ENCODE measurements at places on chromosomes 3 and 15.
A peak's percentile ranks its signal among the peaks of the same experiment; 100 is the strongest.

DNA sequence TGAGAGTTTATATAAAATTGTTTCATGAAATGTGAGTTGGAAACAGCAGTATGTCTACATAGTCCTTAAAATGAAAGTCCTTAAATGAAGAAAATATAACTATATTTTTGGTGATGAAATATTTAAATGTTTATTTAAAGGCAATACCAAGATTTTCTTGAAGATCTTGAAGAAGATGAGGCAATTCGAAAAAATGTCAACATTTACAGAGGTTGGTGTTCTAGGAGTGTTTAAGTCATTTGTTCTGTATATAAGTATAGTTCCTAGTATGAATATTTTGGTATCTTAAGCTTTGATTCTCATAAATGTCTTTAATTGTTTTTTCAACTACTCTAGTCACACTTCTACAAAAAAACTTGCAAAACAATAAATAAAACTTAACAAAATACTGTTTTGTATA, 29.0 kb downstream of the NMD3 start:
- no peak for DNase-seq

DNA sequence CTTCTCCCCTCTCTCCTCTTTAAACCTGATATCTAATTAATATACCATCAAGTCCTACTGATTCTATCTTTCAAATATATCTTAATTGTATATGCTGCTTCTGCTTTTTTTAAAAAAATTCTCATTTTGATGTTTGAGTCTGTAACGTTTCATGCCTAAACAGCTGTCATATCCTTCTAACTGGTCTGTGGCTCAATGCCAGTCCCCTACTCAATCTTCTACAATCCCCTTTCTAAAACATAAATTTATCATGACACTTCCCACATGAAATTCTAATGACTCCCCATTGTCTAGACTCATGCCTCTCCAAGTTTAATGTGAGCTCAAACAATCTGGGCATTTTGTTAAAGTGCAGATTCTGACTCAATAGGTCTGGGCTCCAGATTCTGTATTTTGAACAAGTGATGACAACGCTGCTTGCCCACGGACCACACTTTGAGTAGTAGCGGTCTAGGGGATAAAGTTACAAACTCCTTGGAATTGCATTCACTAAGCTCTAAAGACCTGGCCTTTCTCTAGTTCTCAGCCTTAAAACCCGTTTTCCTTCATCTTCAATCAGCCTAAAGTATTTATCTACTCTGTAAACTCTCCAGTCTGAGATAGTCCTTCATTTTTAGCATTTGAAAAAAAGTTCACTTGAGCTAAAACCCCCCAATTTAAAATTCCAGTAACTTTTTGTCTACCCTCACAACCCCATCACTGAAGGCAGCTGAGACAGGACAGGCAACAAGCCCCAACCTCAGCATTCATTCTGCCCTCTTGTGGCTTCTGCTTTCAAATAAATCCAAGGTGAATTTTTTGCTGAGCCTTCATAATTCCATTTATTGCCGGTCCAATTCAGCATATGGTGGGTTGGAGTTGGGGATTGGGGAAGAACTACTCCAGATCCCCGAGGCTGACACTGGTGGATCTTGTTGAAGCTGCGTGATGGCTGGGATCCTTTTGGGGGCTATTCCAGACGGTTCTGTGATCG, 88.1 kb upstream of the THRB start:
- DNase-seq: peak; percentile 16

DNA sequence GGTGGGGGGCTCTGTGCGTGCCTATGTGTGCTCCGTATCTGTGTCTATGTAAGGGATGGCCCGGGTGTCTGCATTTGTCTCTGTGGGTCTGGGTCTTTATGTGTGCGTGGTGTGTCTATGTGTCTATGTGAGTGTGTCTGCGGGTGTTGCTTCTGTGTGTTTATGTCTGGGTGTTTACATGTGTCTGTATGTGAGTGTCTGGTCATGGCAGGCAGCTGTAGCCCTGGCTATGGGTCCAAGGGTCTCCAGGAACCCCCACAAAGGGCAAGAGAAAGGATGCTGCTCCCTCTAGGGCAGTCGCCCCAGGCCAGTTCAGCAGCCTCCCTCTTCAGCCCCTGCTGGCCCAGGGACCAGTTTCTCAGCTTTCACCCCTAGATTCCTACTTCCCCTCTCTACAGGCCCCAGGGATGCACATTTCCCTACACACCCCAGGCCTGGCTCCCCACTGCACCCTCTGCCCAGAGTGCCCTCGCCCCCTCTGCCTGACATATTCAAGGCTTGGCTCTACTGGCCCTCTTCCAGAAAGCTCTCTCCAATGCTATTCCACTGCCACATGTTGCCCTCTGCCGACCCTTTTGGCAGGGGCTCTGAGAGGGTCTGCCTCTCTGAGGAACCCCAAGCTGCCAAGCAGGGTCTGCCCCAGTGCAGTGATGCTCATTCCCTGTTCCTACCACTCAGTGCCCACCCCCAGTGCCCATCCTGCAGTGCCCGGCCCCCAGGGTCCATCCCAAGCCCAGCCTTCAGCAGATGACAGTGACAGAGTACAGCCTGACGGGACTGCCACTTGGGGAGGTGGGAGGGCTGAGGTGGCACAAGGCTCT, 1.0 kb upstream of the MYL3 start:
- no peak for DNase-seq

DNA sequence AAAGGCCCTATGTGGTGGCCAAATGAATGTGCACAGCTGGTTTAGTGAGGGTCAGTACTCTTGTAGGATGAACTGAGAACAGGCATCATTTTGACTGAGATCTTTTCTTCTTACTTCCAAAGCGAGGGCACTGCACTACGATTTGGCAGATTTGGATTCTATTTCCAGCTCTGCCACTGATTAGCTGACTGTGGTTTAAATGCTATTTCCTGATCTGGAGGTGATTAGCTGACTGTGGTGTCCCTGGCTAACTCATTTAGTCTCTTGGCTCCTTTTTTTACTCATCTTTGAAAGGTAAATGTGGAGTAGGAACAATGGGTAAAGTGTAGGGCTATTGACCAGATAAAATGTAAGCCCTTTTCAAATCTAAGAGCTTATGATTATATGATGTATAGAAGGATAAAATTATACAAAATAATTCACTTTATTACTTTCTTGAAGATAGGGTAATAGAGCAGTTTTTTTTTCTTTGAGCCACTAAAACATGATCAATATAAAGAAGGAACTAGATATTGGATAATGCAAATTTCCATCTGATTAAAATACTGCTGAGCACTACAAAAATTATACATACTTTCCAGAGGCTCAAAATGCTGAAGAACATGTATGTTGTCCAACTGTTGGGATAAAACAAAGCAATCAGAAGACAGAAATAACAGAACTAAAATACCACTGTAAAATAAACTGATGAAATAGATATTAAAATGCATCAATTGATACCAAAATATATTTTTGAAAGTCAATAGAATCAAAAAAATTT, 39.7 kb upstream of the PLOD2 start:
- no peak for DNase-seq

- DNase-seq: no peak
Measured at GRCh38 chr3:131655070-131655690, 152.4 kb upstream of the MRPL3 start.

GRCh38 chr3:196063456-196063855, 18.4 kb downstream of the TFRC start:
- DNase-seq: no peak

DNA sequence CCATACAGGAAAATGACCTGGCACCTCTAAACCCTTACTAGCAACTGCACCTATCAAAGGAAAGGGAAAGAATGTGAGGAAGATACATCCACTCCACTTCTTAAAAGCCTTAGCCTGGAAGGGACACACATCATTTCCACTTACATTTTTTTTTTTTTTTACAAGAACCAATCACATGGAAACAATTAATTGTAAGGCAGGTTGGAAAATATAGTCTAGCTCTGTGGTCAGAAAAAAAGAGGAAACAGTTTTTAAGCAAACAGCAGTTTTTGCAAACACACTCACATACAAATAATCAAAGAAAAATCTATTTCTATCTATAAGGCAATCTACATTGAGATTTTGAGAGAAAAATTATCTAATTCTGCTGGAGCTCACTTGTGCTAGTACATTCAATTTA, 98.9 kb upstream of the SPRED1 start:
- DNase-seq: no peak

DNA sequence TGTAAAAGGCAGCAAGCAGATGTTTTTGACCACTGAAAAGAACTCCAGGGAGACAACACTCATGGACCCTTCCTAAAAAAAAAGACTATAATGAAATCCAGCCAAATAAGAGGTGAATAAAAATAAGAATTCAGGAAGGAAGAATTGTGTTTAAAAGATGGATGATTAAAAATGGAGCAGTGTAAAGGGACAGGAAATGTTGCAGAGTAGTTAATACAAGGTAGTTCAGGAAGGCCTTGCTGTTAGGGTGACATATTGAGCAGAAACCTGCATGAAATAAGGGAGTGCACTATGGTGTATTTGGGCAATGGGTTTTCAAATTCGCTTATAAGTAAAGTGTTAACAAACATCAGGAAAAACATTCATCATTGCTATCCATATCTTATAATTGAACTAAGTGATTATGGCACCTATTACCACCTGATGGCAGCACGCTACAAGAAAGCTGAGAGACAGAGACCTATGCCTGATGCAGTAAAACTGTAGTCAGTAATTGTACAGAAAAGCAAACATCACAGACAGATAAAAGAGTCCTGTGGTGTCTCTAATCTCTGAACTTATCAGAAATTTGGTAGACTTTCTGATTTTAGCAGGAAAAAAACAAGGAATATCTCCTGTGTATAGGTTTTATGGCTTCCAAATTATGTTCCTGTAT, 5.8 kb upstream of the DBR1 start:
- DNase-seq: peak; percentile 47

GRCh38 chr3:72161881-72162595, 377.1 kb upstream of the PROK2 start:
- no peak for DNase-seq

DNA sequence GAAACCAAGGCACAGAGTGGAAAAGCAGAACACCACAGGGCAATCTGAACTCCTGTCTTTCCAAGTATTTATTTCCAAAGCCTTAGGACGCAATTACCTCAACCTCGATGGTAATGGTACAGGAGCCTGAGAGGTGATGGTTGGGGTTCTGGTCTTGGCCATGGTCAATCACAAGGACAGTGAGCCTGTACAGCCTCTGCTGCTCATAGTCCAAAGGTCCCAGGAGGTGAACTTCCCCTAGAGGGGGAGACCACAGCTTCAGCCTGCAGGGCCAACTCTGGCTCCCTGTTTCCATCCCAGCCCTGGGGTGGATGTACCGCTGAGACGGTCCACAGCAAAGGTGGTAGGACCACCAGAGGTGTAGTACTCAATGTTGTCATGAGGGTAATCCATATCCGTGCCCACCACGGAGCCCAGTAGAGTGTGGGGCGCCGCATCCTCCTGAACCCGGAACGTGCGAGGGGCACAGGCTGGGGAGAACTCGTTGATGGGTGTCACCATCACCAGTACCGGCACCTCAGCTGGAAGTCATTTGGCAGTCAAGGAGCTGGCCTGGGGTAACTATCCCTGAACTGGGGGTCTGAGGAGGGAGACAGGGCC, 6.1 kb downstream of the CDHR4 start:
- DNase-seq: no peak
